ENCODE measurements at places on chromosomes 3 and 15. TPM values are rescaled to one million over a fixed set of nuclear protein-coding genes. Genes with fewer than 3 reads are reported as not detected.

The DUOXA2 gene
- total RNA-seq = not detected

The AAGAB gene
- 52.0 TPM for total RNA-seq

The SCG3 gene
- total RNA-seq = not detected

GRCh38 chr3:11568503-11569155 lies 75.1 kb downstream of the VGLL4 start:
- H3K4me1 ChIP-seq = peaks cover 47% of the 10 kb centered on the region
- DNase-seq = peak; percentile 59
- H3K27me3 ChIP-seq = no peaks in the 10 kb centered on the region
- peak overlapping the region; percentile 65 for H3K27ac ChIP-seq
- H3K4me3 ChIP-seq = peak overlapping the region; percentile 52
- H3K36me3 ChIP-seq = no peaks in the 10 kb centered on the region

GRCh38 chr15:45105586-45105985 lies 8.4 kb downstream of the DUOX2 start:
- H3K27ac ChIP-seq = no peak overlapping the region
- no peaks in the 10 kb centered on the region for H3K4me1 ChIP-seq
- H3K27me3 ChIP-seq = no peaks in the 10 kb centered on the region

DNA sequence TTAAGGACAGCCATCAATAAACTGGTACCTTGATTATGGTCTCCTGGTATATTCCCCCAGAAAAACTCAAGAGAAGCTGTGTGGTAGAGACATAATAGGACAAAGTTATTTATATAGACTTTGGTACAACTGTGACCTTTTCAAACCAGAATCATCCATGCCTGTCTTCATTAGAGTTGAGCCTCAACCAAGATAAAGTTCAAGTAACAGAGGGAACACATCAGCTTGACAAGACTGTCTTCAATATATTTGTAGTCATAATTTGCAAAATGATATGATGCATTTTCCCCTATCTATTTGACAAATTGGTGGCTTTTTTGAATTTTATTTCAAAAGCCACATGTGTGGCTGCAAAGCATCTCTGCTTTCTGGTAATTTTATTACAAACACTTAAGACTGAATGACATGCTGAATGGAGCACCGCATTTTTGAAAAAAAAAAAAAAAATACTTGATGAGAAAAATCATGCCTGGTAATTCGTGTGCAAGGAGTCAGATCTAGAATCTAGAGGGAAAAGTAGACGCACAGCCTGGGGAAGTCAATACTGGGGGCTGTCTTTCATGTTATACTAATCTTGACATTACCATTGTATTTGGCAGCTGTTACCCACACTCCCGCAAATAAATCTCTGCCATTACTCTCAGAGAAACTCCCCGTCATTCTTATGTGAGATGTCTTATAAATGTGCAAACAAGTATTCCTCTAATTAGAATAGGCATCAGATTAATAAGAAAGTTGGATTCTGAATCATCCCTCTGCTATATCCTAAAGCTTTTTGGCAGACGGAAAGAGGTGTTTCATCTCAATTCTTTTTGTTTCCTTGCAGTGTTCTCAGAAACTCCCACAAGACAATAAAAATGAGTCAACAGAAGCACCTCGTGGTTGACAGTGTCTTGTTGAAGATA lies 554.8 kb upstream of the CBLB start:
- H3K4me3 ChIP-seq = no peak overlapping the region
- no peaks in the 10 kb centered on the region for H3K27me3 ChIP-seq
- no peak overlapping the region for H3K27ac ChIP-seq
- DNase-seq = no peak

DNA sequence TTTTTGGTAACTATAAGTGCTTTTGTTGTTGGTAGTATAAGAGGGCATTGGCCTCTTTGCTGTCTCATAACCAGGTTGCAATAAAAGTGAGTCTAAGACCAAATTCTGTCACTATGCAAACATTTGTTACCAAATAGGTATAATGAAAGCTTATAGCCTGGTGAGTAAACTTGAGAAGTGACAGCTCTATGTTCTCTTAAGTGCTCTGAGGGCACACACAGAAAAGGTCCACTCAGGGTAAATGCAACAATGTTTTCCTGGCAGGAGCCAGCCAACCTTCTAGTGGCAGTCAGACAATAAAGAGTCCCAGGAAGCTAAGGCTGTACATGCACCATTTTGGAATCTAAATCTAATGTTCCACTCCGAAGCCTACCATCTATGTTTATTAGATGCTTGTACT lies 262.1 kb upstream of the TGFBR2 start:
- no peaks in the 10 kb centered on the region for H3K36me3 ChIP-seq
- DNase-seq = no peak
- H3K4me1 ChIP-seq = peaks cover 58% of the 10 kb centered on the region
- no peaks in the 10 kb centered on the region for H3K27me3 ChIP-seq
- no peak overlapping the region for H3K27ac ChIP-seq
- H3K4me3 ChIP-seq = no peak overlapping the region

GRCh38 chr3:141353652-141354495 lies 14.4 kb upstream of the ZBTB38 start:
- no peaks in the 10 kb centered on the region for H3K27me3 ChIP-seq
- H3K4me1 ChIP-seq = no peaks in the 10 kb centered on the region
- H3K36me3 ChIP-seq = no peaks in the 10 kb centered on the region
- H3K4me3 ChIP-seq = no peak overlapping the region

GRCh38 chr15:70723927-70724326 lies 39.4 kb downstream of the UACA start:
- no peaks in the 10 kb centered on the region for H3K27me3 ChIP-seq
- no peak overlapping the region for H3K4me3 ChIP-seq
- H3K27ac ChIP-seq = no peak overlapping the region
- DNase-seq = no peak
- no peaks in the 10 kb centered on the region for H3K36me3 ChIP-seq
- peaks cover 3% of the 10 kb centered on the region for H3K4me1 ChIP-seq

All from HCT116 (cell line).